NCI-H1694 treated with DMSO at 0.1 percent for 48 hours (cell line): ENCODE measurements at places on chromosomes 7 and 10.

GRCh38 chr7:149067869-149068268, 22.6 kb downstream of the ZNF786 start:
- DNase-seq: no peak

- DNase-seq: no peak
Observed at GRCh38 chr10:72275351-72276012, 1.8 kb downstream of the DDIT4 start.

- no peak for DNase-seq
Observed at GRCh38 chr10:72108830-72109635, 20.7 kb upstream of the SPOCK2 start.

DNA sequence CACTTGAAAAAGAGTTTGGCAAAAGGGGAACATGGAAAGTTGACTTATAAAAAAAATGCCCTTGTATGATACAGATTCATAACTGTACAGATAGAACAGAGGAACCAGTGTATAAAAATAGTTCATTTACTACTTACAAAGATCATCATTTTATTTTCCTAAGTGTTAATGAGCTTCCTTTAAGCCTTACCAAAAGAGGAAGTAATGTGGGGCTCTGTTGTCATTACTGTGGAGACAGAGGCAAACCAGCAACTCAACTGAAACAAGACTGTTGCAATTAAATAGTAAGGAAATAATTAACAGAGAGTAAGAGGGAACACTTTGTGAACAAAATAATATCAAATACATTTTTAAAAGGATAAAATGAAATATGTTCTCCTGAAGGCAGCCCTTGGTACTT, 526.2 kb upstream of the ADARB2 start:
- DNase-seq: no peak

DNA sequence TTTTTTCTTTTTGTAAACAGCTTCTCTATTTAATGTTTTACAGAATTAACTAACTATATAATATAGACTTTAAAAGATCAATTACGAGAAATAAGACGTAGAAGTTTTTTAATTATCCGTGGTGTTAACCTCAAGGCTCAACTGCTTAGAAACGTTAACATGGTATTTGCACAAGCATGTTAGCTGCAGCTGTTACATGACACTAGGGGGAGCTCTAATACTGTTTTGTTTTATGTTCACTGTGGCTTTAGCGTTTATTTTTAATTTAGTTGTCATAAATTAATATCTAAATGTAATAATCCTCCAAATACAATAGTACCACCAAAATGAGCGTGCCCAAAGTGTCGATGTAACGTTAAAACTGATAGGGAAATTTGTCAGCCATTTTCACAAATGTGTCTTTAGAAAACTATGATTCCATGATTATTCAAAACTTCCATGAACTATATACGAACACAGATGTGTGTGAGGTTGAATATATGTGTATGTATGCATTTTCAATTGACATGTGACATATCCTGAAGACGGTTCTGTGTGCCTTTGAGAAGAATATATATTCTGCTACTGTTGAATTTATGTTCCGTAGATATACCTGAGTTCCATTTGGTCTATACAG, 828.8 kb upstream of the MBL2 start:
- DNase-seq: peak; percentile 26

- no peak for DNase-seq
Observed at GRCh38 chr7:12066004-12066403, 145.1 kb upstream of the TMEM106B start.

- DNase-seq: no peak
Observed at GRCh38 chr10:130432271-130432670, 296.1 kb downstream of the GLRX3 start.

- no peak for DNase-seq
Observed at GRCh38 chr10:118753331-118754228, 1.2 kb downstream of the CACUL1 start.

DNA sequence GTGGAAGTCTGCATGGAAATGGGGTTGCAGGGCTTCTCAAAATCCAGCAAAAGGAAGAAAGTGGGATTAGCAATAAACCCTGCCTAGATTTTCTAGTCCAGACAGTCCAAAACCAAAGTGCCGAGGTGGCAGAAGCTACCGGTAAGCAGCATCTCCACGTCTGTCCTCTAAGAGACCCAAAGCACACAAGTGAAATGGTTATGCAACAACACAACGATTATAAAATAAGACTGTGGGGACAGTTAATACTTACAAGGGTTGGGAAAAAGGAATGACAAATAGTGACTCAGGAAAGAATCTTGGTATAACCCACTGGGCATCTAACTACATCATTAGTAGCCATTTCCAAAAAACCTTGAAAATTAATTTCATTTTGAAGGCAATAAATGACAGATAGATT, 24.7 kb downstream of the CREB3L2 start:
- DNase-seq: no peak

- peak; percentile 56 for DNase-seq
Observed at GRCh38 chr10:79445977-79446757, 743 bp upstream of the ZCCHC24 start.

GRCh38 chr7:14576578-14576977, 326.0 kb downstream of the DGKB start:
- DNase-seq: no peak

GRCh38 chr7:77266291-77266794, 66.7 kb upstream of the FGL2 start:
- DNase-seq: no peak

- DNase-seq: no peak
Observed at GRCh38 chr10:131943021-131943814, 38.5 kb downstream of the BNIP3 start.

DNA sequence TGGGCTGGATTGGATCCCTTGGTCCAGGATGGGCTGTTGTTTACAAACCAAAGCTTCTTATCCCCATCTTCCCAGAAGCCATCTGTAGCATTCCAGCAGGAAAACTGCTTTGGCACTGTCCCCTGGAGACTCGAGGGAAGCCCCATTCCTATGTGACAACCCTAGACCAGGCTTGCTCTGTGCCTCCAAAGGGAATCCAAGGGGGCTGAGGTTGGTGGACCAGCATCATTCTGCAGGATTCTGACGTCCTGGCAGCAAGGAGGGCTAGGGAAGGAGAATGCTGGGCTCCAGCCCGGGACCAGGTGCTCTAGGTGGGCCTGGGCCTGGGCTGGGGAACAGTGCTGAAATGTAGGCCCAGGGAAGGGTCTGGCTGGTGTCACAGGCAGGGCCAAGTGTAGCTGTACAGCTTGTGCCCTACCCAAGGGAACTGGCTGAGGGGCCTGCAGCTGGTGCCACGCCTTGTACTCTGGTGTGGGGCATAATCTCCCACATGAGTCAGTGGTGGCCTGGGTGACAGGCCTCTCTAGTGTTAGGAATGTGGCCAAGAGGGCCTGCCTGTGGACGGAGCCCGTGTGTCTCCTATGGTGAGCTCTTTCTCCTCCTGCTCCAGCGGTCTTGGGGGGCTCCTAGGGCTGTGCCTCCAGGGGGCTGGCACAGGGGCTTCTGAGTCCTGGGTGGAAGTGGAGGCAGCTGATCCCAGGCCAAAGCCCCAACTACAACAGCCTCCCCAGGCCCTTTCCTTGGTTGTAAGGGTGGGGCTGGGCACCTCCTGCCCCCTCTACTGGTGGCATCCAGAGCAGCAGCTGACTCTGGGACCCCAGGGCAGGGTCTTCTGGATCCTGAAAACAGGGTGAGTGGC, 25.2 kb downstream of the TRIM8 start:
- peak; percentile 34 for DNase-seq

DNA sequence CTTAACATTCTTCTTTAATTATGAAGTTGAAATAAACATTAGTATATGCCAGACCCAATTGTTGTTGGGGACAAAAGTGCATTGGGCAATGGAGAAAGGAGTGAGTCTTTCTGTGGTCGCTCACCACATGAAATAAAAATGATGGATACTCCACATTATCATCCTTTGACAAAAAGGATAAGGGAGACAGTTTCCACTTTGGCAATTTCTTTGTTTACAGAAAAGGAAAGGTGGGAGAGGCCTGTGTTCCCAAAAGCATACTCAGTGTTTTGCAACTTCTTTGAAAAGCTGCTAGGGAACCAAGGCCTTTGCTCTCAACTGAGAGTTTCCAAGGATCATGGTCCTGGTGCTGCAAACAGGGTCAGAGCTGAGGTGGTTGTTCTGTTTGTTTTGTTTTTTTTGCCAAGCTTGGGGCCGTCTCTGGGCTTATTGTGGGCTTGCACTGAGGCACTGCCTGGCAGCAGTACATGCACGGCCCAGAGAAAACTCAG, 341.9 kb downstream of the TNS3 start:
- no peak for DNase-seq

DNA sequence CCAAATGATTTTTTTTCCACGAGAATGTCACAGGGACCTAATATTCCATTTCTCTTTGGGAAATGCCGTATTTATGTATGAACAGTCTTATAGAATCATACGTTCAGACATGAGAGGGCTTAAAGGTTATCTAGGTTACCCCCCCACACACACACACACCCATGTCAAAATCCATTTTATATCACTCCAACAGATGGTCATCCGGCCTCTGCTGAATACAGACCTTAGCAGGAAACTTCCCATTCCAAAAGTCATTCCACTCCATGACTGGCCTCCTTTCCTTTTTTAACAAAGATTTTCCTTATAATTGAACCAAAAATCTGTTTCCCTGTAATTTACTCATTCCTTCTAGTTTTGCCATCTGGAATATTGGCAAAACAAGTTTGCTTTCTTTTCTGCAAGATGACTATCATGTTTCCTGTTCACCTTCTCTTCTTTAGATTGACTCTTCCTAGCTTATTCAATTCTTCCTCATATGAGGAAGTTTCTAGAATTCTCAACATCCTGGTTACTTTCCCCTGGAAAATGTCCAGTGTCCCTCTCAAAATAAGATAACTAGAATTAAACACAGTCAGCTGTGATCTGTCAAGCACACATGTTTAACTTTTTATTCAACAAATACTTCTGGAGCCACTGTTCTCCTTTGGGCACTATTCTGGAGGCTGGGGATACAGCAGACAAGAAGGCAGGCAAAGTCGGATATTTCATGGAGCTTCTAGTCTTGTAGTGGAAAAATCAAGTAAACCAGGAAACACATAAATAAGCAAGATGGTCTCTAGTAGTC, 276.5 kb upstream of the LRGUK start:
- no peak for DNase-seq

DNA sequence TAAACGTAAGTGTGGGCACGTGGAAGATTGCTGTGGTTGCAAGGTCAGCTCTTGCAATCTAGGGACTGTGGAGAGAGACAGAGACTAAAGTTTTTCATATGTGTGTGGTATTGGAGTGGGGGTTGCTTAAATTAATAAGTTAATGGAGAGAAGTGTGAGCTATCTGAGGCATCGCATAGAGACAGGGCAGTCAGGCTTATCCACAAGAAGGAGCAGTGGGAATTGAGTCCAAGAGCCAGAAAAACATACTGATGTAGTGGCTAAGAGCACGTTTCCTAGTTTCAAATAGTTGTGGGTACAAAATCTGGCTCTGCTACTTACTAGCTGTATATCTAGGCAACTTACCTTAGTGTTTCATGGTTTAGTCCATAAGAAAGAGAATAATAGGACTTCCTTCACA, 65.8 kb downstream of the SORCS3 start:
- DNase-seq: no peak

GRCh38 chr10:70557876-70558275, 44.7 kb downstream of the PRF1 start:
- DNase-seq: no peak

DNA sequence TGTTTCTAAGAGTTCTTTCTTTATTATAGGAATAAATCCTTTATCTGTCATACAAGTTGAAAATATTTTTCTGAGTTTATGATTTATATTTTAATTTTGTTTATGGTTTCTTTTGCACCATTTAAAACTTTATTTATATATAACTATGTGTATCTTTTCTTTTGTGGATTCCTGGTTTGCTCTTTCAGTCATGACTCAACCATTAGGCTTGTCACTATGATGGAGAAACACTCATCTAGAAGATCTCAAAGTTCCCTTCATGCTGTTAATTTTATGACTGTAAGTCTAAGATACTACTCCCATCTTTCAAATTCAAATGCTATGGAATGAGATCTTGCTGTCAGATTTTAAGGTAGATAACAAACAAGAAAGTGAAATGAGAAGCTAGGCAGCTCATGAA, 199.5 kb downstream of the INHBA start:
- DNase-seq: no peak

- no peak for DNase-seq
Observed at GRCh38 chr7:627661-628401, 98.7 kb upstream of the DNAAF5 start.

DNA sequence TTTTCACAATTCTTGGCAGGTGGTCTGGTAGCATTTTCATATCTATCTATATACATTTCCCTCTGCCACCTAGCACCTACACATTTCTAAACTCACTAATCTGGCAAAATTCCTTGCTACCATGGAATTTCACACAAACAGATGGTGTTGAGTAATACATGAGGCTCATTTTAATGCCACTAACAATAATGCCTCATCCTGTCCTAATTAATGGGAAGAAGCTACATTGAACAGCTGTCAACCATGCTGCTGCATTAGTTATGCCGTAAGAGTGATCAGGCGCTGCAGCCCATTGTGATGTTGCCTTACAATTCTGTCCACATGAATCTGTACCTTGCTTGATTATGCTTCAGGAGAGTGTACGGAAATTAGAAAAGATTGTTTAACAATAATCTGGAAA, 23.2 kb downstream of the COL1A2 start:
- DNase-seq: peak; percentile 98

- no peak for DNase-seq
Observed at GRCh38 chr7:55128693-55129394, 110.0 kb downstream of the EGFR start.
